ENCODE measurements at places on chromosomes 16 and 17. TPM values are rescaled to one million over a fixed set of nuclear protein-coding genes. Genes with fewer than 3 reads are reported as not detected.

Gene CES3
- 0.42 TPM for total RNA-seq

Gene NACA2
- total RNA-seq, result not detected

Gene IGFBP4
- 265 TPM for total RNA-seq

Gene TLCD3B
- total RNA-seq, result not detected

Gene DRG2
- 32.4 TPM for total RNA-seq

Gene C1QL1
- 3.7 TPM for total RNA-seq

DNA sequence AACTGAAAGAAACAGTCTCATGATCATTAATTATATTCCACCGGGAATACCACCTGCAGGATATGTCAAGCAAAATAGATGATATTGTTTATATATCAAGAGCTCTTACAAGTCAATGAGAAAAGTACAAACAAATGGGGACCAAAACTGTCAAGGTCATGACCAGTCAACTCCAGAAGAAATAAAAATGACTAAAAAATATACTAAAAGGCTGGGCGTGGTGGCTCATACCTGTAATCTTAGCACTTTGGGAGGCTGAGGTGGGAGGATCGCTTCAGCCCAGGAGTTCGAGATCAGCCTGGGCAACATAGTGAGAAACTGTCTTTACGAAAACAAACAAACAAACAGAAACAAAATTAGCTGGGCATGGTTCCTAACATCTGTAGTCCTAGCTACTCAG, 49.8 kb upstream of the SCNN1B start:
- H3K4me1 ChIP-seq, result no peaks in the 10 kb centered on the region
- H3K27me3 ChIP-seq, result no peaks in the 10 kb centered on the region
- DNase-seq, result no peak
- H3K27ac ChIP-seq, result no peak overlapping the region
- H3K4me3 ChIP-seq, result no peak overlapping the region

- H3K4me3 ChIP-seq, result no peak overlapping the region
Observed at GRCh38 chr17:2067048-2067561, 12.2 kb downstream of the HIC1 start.

DNA sequence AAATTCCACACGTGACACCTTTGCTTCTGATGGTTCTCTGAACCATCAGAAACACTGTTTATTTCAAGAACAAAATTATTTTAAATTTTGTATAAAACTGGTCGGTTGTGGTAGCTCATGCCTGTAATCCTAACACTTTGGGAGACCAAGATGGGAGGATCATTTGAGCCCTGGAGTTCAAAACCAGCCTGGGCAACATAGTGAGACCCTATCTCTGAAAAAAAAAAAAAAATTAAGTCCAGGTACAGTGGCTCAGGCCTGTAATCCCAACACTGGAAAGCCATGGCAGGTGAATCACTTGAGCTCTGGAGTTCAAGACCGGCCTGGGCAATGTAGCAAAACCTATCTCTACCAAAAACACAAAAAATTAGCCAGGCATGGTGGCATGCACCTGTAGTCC, 8.3 kb upstream of the KANSL1 start:
- H3K4me1 ChIP-seq, result peaks cover 42% of the 10 kb centered on the region
- no peaks in the 10 kb centered on the region for H3K36me3 ChIP-seq
- no peak for DNase-seq
- H3K27me3 ChIP-seq, result no peaks in the 10 kb centered on the region

DNA sequence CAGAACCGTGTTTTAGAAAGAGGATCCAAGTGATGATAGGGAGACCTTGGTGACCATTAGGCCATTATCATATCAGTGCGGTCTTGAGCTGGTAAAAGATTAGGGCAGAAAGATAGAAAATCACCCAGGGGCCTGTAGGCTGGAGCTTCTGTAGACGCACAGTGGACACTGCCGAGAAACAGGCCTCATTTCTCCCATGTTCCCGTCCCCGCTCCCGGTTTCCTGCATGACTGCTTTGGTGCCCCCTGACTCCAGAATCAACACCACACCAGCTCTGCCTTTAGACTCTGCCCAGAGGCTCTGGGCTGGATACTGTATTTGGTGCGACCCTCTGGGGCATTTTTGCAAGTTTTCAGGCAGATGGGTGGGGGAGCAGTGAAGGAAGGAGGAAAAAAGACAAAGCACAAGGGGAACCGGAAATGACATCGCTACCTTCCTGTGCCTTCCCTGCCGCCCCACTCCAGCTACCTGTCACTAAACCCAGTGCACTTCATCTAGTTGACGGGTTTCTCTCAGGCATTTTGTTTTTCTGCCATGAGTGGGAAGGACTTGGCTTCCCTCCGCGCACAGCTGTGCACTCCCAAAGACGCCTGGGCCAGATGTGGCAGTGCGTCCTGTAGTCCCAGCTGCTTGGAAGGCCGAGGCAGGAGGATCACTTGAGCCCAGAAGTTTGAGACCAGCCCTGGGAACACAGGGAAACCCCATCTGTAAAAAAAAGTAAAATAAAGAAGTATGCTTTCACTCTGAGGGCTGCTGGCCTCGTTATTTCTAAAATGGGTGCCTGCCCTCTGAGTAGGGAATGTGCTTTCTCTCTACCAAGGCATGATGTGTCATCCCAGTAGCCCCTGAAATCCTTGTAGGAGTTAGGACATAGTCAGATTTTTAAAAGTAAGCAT, 214.1 kb downstream of the RPTOR start:
- H3K36me3 ChIP-seq, result peaks cover 19% of the 10 kb centered on the region
- no peak overlapping the region for H3K4me3 ChIP-seq
- no peaks in the 10 kb centered on the region for H3K27me3 ChIP-seq
- peaks cover 19% of the 10 kb centered on the region for H3K4me1 ChIP-seq
- H3K27ac ChIP-seq, result peak overlapping the region; percentile 46
- DNase-seq, result no peak

DNA sequence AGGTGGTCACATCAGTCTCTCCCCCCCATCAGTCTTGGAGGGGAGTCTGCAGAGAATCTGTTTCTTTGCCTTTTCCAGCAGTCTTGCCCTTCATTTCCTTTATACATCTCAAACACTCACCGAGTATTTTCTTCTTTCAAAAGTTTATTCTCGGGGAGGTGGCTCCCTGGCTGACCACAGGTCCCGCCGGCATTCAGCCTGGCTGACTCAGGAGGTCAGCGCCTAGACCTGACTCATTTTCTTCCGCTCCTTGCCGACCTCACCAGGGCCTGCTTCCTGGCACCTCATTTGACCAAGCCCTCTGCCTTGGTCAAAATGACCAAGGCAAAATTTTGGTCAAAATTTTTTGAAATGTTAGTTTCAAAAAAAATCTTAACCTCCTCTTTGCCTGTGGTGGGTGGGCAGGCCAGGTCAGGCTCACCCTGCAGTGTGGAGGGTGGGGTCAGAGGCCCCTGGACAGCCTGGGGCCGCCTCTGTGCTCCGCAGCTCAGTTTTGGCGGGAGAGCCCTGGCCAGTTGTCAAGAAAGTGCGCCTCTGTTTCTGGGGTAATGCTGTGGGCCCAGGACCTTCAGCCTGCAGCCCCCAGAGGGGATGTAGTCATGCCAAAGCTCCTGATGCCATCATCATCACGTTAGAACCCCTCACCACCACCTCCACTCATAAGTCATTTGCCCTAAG, 165.6 kb downstream of the SPECC1 start:
- no peaks in the 10 kb centered on the region for H3K36me3 ChIP-seq
- DNase-seq, result no peak
- H3K4me3 ChIP-seq, result no peak overlapping the region
- H3K27me3 ChIP-seq, result no peaks in the 10 kb centered on the region

DNA sequence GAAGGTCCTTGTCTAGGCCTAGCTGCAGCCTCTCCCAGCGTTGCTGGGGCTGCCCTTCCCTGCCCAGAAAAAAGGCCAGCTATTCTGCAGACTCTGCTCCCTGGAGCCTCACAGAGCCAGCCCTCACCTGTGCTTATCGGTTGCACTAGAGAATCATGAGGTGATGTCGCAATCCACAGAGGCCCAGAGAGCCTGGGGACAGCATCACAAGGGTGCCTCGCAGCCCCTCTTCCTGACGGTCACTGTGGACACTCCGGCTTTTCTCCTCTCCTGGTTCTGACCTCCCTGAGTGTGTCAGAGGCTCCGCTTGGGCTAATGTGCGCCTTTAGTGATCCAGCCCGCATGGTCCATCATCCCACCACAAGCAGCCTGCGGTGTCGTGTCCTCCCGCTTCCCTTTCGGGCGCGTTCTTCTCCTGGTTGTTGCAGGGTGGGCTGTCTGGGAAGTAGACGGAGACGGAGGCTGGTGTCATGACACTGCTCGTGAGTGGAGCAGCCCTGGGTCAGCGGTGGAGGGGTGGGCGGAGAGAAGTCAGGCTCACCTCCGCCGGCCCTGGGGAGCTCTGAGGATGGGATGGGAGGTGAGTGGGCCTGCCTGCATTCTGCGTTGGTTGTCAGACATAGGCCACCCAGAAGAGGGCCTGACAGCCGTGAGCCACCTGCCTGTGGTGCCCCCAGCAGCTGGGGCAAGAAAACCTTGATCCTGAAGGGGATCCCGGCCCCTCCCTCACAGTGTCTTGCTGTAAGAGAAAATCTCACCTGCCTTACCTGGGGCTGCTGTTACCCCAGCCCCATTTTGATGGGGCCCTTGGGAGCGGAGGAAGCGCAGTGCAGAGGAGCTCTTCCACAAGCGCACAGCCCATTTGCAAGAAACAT, 165.9 kb upstream of the CHMP6 start:
- H3K27me3 ChIP-seq, result no peaks in the 10 kb centered on the region
- no peak for DNase-seq
- H3K36me3 ChIP-seq, result peaks cover 38% of the 10 kb centered on the region

- H3K27me3 ChIP-seq, result peaks cover 69% of the 10 kb centered on the region
- no peak for DNase-seq
- no peaks in the 10 kb centered on the region for H3K36me3 ChIP-seq
- peak overlapping the region; percentile 31 for H3K4me3 ChIP-seq
- H3K4me1 ChIP-seq, result peaks cover 2% of the 10 kb centered on the region
Observed at GRCh38 chr17:7130621-7131422, 16.2 kb upstream of the ASGR2 start.

- H3K4me3 ChIP-seq, result no peak overlapping the region
- no peak for DNase-seq
- no peaks in the 10 kb centered on the region for H3K27me3 ChIP-seq
- H3K36me3 ChIP-seq, result no peaks in the 10 kb centered on the region
Observed at GRCh38 chr17:45320349-45320930, 3.6 kb upstream of the MAP3K14 start.

- no peaks in the 10 kb centered on the region for H3K27me3 ChIP-seq
- H3K36me3 ChIP-seq, result peaks cover 53% of the 10 kb centered on the region
- peaks cover 21% of the 10 kb centered on the region for H3K4me1 ChIP-seq
- H3K4me3 ChIP-seq, result no peak overlapping the region
Observed at GRCh38 chr17:48113201-48113676, 5.7 kb downstream of the SNX11 start.

DNA sequence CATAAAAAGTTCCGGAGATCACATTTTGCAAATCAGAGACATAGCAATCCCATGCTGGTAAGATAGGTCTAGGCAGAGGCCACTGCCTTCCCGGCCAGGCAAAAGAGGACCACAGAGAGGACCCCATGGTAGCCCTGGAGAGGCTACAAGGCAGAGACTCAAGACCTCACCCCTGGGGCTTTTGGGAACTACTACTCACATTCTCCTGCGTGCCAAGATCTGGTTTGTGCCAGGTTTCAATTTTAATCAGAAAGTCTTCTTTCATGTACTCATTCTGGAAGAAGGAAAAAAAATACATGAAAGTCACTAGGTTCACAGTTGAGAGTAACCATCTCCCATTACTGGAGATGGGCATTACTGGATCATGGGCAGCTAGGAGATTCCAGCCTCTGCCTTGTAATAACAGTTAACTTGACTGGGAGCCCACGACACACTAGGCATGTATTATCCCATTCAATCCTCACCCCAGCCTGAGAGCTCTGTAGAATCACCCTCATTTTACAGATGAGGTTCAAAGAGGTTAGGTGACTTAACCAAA, 21.2 kb downstream of the PITPNA start:
- H3K27ac ChIP-seq, result no peak overlapping the region
- peaks cover 47% of the 10 kb centered on the region for H3K36me3 ChIP-seq
- no peak for DNase-seq
- H3K4me3 ChIP-seq, result no peak overlapping the region
- H3K27me3 ChIP-seq, result no peaks in the 10 kb centered on the region

DNA sequence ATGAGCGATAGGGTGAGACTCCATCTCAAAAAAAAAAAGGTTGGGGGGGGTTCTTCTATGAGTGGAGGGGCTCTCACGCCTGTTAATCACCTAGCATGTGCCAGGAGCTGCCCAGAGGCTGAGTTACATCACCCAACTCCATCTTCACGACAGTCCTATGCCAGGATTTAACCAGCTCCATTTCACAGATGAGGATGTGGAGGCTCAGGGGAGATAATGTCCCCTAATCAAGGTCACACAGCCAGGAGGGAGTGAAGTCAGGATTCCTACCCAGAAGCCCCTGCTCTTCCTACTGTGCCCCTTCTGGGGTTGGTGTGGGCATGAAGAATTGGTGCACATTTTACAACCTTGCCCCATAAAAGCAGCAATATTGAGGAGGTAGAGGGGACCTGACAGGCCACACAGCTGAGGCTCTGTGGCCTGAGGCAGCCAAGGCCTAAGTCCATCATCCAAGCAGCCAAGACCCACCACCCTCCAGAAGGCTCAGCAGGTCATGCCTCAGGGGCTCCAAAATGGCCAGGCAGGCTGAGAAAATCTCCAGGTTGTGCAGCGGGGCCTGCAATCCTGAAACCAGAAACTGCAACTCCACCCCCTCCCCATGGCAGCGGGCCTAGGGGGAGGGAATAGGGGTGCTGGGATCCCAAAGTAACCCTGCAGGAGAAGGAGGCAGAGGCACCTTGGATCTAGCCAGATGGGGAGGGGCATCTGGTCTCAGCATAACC, 6.9 kb downstream of the PPY start:
- H3K4me3 ChIP-seq, result no peak overlapping the region
- peaks cover 12% of the 10 kb centered on the region for H3K27me3 ChIP-seq
- no peaks in the 10 kb centered on the region for H3K36me3 ChIP-seq
- H3K27ac ChIP-seq, result no peak overlapping the region

DNA sequence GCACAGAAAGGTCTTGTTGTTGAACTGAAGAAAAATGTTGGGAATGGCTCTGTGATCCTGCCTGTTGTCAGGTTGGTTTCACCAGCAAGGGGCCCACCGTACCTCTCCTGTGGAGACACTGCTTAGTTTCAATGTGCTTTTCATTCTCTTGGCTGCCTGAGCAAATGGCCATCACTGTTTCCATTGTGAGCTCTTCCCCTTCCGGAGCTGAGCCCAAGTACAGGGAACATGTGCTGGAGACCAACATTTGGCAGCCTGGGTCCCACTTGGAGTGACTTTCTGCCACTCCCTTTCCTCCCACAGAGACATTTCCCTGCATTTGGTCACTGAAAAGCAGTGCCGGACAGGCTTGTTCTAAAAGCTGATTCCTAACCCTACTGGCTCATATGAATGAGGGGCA, 23.1 kb downstream of the GABARAPL2 start:
- no peak for DNase-seq
- H3K27me3 ChIP-seq, result no peaks in the 10 kb centered on the region
- no peak overlapping the region for H3K4me3 ChIP-seq
- H3K36me3 ChIP-seq, result no peaks in the 10 kb centered on the region
- peaks cover 30% of the 10 kb centered on the region for H3K4me1 ChIP-seq

- no peak overlapping the region for H3K4me3 ChIP-seq
- H3K27me3 ChIP-seq, result peaks cover 16% of the 10 kb centered on the region
- no peaks in the 10 kb centered on the region for H3K36me3 ChIP-seq
- H3K27ac ChIP-seq, result no peak overlapping the region
- no peak for DNase-seq
- no peaks in the 10 kb centered on the region for H3K4me1 ChIP-seq
Observed at GRCh38 chr17:4764595-4764994, 7.1 kb upstream of the TM4SF5 start.

- H3K4me3 ChIP-seq, result no peak overlapping the region
- peaks cover 10% of the 10 kb centered on the region for H3K4me1 ChIP-seq
- no peaks in the 10 kb centered on the region for H3K36me3 ChIP-seq
- no peak overlapping the region for H3K27ac ChIP-seq
- no peaks in the 10 kb centered on the region for H3K27me3 ChIP-seq
Observed at GRCh38 chr17:27986805-27987684, 55.4 kb upstream of the NLK start.
